Heart left ventricle (tissue), 16 donors: ENCODE measurements at places on chromosomes 7 and 10. TPM values are rescaled to one million over a fixed set of nuclear protein-coding genes. Genes with fewer than 3 reads are reported as not detected.
A peak's percentile ranks its signal among the peaks of the same experiment; 100 is the strongest.

The LAMTOR4 gene
- polyA plus RNA-seq: 158 TPM

DNA sequence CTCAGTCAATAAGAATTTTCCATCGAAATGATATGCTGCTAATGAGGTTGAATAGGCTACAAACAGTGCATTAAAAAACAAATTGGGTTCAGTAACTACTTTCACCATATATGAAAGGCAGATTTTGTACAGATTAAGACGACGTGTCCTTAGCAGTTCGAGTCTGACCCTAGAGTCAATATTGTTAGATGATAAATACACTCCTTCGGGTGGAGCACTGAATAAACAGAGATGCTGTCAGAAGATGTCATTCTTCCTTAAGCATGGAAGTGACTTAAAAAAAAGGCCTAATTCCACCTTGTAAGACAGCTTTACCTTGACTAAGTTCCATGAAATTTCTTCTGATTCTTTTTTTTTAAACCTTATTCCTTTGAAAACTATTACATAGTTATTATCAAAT is 5.8 kb upstream of the AGR2 start:
- no peak for DNase-seq

DNA sequence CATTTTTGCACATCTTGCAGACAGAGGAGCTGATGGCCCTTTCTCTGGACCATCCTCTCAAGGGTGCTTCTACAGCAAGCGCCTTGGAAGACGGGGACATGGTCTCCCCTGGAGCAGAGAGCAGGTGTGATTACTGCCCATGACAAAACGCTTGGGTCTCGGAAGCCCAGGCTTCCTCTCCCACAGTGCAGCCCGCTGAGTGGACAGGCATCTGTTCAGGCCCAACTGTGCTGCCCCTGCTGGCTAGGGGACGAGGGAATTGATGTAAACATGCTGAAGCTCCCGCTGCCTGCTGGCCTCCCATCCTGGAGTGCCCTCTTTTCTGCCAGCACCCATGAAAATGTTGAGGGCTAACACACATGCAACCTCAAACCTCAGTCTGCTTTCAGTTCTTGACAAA is 14.3 kb downstream of the IL15RA start:
- DNase-seq: peak; percentile 6

The FAM131B gene
- 0.19 TPM for polyA plus RNA-seq

The LIPF gene
- polyA plus RNA-seq: 1.0 TPM

GRCh38 chr7:95874129-95874528 is 101.8 kb downstream of the DYNC1I1 start:
- DNase-seq: no peak

The PLXDC2 gene
- 3.4 TPM for polyA plus RNA-seq

DNA sequence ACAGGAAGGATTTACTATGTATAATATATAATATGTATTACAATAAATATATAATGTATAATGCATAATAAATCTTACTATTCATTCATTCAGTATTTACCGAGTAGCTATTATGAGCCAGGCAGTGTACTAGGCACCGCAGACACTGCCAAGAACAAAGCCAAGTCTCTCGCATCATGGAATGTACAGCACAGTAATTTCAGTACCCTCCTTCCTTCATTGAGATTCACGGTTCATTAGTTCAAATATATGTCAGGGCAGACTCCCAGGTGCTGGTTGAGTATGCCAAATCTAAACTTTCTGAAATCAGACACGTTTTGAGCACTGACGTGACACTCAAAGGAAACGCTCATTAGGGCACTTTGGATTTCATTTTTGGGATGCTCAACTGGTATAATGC is 9.1 kb downstream of the USP6NL start:
- no peak for DNase-seq

DNA sequence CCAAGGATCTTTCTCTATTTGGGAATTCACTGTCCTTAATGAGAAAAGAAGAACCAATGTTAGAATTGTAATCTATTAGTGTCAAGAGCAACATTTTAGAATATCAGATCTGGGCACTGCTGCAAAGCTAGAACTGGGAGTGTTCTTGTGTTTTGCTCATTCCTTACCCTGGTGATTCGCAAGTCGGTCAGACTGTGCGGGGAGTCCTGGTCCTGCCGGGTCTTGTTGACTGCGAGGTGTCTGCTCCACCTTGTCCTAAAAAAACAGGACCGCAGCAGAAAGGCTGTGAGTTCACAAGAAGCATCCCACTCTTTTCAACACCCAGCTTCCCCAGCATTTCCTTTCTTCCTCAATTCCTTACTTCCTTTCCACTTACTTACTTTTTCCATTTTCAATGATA is 79.0 kb downstream of the GRB10 start:
- DNase-seq: no peak

GRCh38 chr7:100599911-100600729 is 2.0 kb upstream of the PCOLCE start:
- no peak for DNase-seq

The EMX2 gene
- polyA plus RNA-seq: 0.06 TPM

The EBLN1 gene
- not detected for polyA plus RNA-seq

The GJD4 gene
- polyA plus RNA-seq: not detected

The LEP gene
- polyA plus RNA-seq: 0.34 TPM

The CALHM2 gene
- polyA plus RNA-seq: 20.1 TPM
